ENCODE measurements at places on chromosomes 6 and 20.

DNA sequence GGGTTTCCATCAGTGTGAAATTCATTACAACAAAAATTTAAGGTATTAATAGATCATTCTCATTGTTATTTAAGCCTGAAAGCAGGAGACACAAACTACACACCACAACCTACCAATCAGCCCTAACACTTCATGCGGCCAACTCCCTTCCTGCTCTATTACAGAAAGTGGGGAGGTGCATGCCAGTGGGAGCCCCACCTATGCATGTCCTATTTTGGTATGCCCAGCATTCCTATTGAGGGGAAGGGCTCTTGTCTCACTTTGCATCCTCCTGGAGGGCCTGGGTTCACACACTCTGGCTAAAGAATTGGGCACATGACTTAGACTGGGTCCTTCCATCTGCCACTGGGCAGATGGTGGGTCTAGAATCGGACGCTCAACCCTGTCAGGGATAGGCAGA is 450.0 kb downstream of the PTPRT start:
- no peak for DNase-seq

DNA sequence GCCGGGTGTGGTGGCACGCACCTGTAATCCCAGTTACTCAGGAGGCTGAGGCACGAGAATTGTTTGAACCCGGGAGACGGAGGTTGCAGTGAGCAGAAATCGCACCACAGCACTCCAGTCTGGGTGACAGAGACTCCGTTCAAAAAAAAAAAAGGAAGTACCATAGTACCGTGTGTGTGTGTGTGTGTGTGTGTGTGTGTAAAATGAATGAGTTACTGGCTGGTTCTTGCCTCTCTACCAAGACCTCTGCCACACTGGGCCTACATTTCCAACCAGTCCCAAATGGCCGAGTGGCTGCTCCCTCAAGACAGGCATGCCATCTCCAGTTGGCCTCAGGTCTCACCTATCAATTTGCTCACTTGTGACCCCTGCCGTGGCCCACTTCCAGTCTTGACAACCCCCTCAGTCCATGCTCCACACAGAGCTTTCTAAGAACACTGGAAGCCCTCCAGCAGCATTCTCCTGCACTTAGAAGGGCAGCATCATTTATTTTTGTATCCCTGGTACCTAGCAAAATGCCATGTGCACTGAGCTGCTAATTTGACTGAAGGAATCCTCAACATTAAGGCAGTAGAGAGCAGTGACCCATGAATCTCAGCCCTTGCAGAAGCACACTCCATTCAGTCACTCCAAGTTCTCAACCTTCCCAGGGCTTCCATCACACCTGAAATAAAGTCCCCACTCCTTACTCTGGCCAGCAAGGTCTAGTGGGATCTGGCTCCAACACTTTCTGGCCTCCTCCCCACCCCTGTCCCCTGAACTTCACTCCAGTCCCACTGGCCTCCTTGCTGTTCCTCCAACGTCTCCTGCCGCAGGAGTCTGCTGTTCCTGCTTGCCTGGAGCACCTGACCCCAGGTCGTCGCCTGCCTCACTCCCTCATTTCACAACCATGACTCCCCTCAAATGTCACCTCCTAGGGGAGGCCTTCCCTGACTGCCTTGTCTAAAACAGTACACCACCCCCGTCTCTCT is 29.9 kb downstream of the COX4I2 start:
- no peak for DNase-seq

DNA sequence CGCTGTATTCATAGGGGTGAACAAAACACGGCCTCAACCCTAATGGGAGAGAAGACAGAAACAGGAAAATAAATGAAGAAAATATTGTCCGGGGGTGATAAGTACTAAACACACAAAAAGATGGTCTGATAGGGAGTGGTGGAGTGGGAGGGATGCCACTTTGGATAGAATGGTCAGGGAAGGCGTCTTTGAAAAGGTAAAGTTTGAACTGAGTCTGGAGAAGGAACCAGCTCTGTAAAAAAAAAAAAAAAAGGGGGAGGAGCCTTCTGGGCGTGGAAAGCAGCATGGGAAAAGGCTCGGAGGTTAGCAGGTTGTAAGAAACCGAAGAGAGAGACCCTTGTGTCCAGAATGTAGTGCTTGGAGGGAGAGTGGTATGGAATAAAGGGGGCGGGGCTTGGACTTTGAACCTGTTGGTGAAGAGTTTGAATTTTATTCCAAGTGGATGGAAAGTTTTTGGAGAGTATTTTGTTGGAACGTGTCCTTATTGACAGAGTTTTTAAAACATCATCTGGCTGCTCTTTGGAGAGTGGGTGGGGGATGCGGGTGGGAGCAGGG is 1.8 kb downstream of the CHMP4B start:
- no peak for DNase-seq

GRCh38 chr6:25089442-25089841 is 153.7 kb upstream of the RIPOR2 start:
- DNase-seq = no peak

GRCh38 chr6:79833264-79833963 is 113.9 kb downstream of the ELOVL4 start:
- DNase-seq = no peak

GRCh38 chr20:58512808-58513552 is 2.2 kb downstream of the APCDD1L start:
- DNase-seq = no peak

GRCh38 chr6:30781395-30781742 is 37.0 kb upstream of the IER3 start:
- DNase-seq = no peak

DNA sequence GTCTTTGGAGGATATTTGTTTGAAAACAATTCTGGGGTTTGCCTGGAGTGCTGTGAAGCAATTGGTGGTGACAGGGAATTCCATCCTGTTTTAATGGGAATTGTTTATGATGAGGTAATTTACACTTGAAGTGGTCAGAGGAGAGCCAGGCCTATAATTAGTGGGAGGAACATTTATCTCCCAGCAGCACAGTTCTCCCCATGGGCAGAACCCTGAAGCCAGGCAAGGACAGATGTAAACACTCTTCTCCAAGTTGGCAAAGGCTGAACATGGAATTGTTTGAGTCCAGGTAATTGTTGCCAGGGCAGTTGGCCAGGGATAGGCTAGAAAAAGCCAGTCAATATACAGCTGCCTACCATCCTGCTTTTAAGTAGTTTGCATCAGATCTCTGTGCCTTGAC is 789.7 kb downstream of the FRK start:
- no peak for DNase-seq

DNA sequence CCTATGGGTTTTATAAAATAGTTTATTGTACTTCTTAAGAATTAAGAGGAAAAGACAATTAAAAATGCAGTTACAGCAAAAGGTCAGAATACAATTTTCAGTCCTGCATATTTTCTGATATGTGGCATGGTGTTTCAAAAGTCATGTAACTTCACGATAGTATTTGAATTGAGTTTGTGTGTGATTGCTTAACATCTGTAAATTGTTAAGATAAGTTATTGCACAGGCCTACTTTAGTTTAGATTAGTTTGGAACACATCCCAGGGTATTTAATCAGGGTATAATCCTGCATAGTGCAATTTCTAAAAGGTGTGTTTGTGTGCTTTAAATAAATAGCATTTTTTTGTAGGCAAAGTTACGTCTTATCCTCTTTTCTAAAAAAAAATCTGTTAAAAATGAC is 289.6 kb downstream of the RIMS1 start:
- no peak for DNase-seq

DNA sequence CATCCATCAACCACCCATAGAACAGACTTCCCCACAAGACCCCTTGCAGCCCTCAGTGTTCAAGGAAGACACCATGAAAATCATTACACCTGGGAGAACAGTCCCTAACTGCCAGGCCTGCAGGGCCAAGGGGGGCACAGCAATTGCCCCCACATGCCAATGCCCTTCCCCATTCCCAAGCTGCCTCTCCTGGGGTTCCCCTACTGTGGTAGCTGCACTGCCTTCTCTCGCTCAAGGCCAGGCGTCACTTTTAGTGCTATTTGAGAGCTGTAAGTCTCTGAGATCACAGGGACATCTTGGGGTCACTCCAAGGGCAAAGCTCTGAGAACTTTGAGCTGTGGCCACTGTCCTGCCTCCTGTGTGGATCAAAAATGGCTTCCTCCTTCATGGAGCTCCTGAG is 6.0 kb upstream of the ACSS1 start:
- DNase-seq = no peak

DNA sequence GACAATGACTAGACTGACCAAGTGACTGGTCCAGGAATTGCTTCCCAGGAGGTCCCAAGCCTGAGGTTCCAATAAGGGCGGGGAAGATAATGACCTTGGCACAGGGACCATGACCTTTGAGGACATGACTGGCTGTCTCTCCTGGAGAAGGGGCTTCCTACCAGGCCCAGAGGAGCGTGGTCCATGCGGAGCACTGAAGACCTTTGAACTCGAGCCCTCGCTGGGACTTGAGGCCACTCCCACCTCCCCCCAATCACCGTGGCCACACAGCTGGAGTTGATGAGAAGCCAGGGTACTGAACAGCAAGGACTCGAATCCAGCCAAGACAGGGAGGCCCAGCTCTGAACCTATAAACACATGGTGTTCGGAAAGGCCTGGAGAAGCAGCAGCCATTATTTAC is 677.0 kb downstream of the PRKN start:
- no peak for DNase-seq

GRCh38 chr6:164167873-164168405 is 753.4 kb downstream of the QKI start:
- no peak for DNase-seq

GRCh38 chr6:122803171-122803661 is 14.2 kb downstream of the SMPDL3A start:
- DNase-seq = no peak

- no peak for DNase-seq
Observed at GRCh38 chr20:40960101-40960500, 68.5 kb upstream of the TOP1 start.

Data from activated CD4-positive, alpha-beta T cell treated with anti-CD3 and anti-CD28 coated beads for 48 hours (primary cell).